Hematopoietic multipotent progenitor cell treated with erythropoietin and hydrocortisone succinate and interleukin-3 and kit ligand, for 6 days (in vitro differentiated cells): ENCODE measurements at places on chromosomes 12 and 14.
A peak's percentile ranks its signal among the peaks of the same experiment; 100 is the strongest.

- DNase-seq, result no peak
Observed at GRCh38 chr12:57609781-57610553, 1.3 kb upstream of the ARHGEF25 start.

- no peak for DNase-seq
Observed at GRCh38 chr14:102696332-102696731, 80.9 kb upstream of the TRAF3 start.

GRCh38 chr12:131830914-131831571, 2.9 kb downstream of the MMP17 start:
- DNase-seq, result peak; percentile 32

DNA sequence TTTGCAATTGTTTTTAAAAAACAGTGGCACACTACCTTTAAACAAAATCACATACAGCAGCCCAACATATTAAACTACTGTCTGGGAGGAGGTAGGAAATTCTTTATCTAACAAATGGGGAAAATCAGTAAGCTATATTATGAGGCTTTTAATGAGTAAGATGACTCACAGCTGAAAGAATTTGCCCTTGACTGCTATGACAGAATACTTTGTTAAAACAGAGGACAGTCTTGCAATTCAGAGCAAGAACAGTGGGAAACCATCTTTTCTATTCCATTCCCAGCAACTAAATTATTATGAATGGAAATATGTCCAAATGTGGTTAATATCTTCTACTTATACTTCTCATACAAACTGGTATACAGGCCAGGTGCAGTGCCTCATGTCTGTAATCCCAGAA, 49.2 kb upstream of the SGPP1 start:
- DNase-seq, result no peak

DNA sequence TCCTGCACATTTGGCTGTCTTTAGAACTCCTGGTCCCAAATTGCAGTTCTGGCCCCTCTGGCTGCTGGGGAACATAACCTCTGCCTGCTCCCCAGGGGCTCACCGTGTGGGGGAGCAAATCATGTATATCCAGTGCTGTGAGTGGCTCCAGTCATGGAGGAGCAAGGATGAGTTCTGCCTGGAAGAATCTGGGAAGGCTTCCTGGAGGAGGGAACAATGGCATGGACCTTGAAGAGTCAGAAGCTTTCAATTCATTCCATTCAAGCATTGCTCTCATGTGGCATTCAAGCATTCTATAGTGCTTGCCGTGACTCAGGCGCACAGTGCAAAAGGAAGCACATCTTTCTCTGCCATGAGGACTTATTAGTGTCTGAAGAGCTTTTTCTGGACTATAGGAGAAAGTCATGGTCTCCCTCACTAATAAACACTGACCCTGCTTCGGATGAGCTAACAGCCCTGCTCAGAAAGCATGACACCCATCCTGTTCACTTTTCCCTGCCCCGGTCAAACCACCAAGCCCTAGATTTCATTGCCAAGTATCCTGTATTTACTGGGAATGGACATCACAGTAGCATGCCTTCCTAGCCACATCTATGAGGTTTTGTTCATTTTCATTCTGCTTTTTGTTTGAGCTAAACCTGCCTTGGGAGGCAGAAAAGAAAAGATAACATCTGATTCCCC, 3.5 kb downstream of the IFI27 start:
- no peak for DNase-seq

- DNase-seq, result no peak
Observed at GRCh38 chr14:28240909-28241308, 525.7 kb upstream of the FOXG1 start.

DNA sequence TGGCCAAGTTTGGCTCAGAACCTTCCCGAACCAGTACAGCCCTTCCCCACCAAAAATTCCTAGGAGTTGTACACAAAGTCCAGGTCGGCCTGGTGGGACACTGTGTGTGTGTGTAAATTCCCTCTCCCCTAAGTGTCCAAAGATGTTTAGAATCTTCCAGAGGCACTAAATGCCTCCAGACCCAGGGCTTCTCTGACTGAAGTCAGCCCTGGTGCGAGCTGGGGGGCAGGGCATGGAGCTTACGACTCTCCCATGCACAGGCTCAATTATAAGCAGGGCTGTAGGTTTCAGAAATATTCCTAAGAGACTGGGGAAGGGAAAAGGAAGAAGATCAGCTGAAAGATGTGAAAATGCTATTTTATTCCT, 106.9 kb upstream of the ATF7IP start:
- no peak for DNase-seq

- no peak for DNase-seq
Observed at GRCh38 chr12:11744410-11744801, 94.9 kb downstream of the ETV6 start.

GRCh38 chr12:72168851-72169250, 103.3 kb upstream of the TRHDE start:
- no peak for DNase-seq

DNA sequence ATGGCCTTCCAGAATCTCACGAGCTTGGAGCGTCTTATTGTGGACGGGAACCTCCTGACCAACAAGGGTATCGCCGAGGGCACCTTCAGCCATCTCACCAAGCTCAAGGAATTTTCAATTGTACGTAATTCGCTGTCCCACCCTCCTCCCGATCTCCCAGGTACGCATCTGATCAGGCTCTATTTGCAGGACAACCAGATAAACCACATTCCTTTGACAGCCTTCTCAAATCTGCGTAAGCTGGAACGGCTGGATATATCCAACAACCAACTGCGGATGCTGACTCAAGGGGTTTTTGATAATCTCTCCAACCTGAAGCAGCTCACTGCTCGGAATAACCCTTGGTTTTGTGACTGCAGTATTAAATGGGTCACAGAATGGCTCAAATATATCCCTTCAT, 92.2 kb downstream of the FLRT2 start:
- DNase-seq, result no peak

- no peak for DNase-seq
Observed at GRCh38 chr14:105473033-105473676, 1.5 kb upstream of the CRIP2 start.

GRCh38 chr14:96271421-96271762, 15.4 kb downstream of the BDKRB1 start:
- DNase-seq, result peak; percentile 15

DNA sequence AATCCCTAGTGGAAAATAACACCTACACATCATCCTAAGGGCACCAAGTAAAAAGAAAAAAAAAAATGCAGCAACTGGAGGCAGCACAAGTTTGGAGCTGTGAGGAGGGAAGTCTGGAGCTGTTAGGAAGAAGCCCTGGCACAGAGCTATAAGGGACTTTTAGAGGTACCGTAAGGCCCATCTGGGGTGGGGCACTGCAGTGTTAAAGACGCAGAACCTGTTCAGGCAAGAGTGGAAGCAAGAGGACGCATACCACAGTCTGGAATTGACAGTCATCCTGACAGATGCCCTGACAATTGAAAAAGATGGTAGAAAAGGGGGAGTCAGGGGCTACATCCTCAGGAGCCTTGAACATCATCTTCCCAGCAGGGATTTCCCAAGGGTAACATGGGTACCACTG, 195.9 kb upstream of the PLEKHG7 start:
- no peak for DNase-seq

- DNase-seq, result peak; percentile 68
Observed at GRCh38 chr12:130013771-130014484, 110.1 kb upstream of the TMEM132D start.

- DNase-seq, result no peak
Observed at GRCh38 chr12:42299392-42300308, 26.2 kb downstream of the ZCRB1 start.

GRCh38 chr14:98925354-98926040, 346.5 kb downstream of the BCL11B start:
- DNase-seq, result no peak

DNA sequence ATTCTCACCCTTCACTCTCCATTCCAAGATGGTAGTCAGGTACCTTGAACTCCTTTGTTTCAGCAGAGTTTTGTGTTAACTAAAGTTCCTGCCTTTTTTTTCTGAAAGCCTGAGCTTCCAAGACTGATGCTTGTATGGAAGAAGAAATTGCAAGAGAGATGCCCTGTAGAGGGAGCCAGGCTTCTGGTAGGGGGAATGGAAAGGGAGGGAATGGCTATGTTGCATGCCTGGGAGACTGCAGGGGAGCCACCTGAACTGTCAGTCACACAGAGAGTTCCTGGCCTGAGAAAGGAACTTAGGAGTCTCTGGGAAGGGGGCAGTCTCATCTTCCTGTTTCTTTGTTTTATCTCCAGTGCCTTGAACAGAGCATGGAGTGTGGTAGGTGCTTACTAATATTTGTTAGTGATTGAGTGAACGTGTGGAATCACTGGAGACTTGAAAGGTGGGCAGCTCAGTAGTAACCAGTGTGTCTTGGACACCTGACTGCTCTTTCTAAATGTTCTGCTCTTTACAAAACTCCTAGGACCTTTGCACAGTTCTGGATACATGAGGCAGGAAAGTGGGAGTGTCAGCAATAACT, 132.2 kb downstream of the ANO4 start:
- no peak for DNase-seq

DNA sequence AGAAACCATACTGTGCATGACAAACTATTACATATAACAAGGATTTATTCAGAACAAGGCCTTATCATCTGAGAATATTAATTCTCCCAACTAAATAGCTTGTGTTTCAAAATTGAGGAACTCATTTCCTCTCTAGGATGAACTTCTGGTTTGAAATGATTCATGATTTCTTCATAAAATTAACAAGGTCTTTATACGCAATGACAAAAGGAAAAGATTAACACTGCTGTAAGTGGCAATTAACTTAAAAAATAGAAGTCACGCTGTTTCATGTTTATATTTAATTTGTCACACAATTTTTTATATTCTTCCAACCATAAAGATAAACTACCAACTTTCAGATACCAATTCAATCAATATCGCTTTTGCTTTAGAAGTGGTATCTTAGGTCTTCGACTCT, 80.8 kb downstream of the GRIP1 start:
- DNase-seq, result no peak

- DNase-seq, result no peak
Observed at GRCh38 chr12:75345531-75345930, 11.1 kb downstream of the GLIPR1L1 start.

- DNase-seq, result no peak
Observed at GRCh38 chr12:98471085-98471484, 44.3 kb upstream of the TMPO start.
